Cerebellum (tissue), 4 donors: ENCODE measurements at places on chromosomes 16 and 17. TPM values are rescaled to one million over a fixed set of nuclear protein-coding genes. Genes with fewer than 3 reads are reported as not detected.

DNA sequence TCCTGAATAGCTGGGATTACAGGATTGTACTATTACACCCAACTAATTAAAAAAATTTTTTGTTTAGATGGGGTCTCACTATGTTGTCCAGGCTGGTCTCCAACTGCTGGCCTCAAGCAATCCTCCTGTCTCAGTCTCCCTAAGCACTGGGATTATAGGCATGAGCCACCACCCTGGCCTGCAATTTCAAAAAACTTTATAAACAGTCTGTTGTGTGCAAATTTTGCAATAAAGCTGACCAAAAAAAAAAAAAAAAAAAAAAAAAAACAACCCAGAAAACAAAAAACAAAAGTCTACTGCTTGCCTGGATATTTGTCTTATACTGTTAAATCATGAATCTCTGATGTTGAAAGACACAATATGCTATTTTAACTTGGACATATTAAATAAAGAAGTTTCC lies 4.4 kb downstream of the CREBBP start:
- no peak for DNase-seq

DNA sequence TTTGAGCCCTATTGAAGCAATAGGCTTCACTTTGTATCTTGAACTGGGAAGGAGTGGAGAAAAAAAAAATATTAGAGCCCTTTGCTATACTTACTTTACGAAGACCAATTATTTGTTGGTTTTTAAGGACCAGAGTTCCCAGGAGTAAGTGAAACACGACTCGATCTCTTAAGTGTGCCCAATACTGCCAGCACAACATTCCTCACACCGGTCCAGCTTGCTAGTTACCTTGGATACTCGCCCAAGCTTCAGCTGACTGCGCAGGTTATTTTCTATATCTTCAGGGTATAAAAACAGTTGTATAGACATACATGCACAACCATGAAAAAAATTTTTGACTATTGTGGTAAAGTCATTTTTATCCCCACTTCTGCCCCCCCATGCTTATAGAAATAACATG lies 72.1 kb downstream of the RPTOR start:
- DNase-seq, result no peak

GRCh38 chr16:75143941-75144340 lies 4.4 kb upstream of the ZFP1 start:
- no peak for DNase-seq

DNA sequence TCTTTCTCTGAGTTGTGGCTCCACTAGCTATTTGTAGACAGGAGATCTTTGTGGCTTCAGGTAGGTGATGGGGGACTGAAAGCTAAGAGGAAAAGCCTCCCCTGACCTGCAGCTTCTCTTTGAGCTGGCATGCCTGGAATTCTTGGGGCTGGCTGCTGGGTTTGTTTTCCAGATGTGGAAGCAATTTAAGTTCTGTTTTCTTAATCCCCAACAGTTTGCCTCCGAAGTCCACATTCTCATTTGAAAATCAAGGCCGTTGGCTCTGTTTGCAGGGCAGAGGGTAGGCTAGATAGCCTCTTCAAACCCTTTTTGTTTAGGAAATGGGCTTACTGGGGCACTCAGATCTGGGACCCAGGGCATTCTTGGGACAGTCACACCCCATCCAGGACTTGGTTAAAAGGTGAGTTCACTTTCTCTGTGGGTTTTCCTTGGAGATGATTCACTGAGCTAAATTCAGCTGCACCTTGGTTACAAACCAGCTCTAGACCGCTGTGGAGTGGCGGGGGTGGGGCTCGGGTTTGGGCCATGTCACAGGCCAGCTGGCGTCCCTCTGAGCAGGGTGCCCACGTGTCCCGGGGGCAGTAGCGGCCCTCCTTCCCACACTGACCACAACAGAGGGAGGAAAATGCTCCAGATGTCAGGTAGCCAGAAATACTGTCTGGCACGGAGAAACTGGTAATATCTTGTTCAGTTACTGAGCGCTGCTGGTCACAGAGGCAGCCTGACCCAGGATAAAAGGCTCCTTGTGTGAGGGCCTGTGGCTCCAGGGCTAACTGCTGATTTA lies 108.5 kb downstream of the RAB11FIP4 start:
- peak; percentile 57 for DNase-seq

DNA sequence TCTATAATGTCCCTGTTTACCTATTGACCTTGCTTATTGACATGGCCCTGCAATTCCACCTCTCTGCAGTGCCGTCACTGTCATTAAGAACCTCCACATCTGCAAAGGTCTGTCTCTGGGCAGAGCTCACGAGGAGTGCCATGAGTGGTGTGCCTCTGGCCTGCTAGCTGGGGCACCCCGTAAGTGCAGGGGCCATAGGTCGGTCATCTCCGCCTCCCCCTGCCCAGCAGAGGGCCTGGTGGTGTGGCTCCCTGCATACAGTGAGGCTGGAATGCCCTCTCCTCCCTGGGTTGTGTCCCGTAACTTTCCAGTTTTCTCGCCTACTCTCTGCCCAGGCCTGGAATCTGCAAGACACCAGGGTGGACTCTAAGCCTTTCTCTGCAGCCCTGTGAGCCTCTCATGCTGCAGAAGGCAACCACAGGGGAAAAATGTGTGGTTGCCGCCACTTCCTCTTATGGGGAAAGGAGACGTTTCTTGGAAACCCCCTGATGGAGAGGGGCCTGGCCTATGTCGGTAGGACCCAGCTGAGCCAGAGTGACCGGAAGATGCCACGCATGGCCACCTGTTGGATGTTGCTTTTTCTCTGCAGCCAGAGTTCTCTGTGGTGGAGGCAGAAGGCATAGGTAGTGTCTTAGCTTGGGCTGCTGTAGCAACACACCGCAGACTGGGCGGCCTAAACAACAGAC lies 2.7 kb upstream of the SNX20 start:
- no peak for DNase-seq

- DNase-seq, result peak; percentile 63
Measured at GRCh38 chr16:57576429-57576870, 34.0 kb downstream of the ADGRG5 start.

DNA sequence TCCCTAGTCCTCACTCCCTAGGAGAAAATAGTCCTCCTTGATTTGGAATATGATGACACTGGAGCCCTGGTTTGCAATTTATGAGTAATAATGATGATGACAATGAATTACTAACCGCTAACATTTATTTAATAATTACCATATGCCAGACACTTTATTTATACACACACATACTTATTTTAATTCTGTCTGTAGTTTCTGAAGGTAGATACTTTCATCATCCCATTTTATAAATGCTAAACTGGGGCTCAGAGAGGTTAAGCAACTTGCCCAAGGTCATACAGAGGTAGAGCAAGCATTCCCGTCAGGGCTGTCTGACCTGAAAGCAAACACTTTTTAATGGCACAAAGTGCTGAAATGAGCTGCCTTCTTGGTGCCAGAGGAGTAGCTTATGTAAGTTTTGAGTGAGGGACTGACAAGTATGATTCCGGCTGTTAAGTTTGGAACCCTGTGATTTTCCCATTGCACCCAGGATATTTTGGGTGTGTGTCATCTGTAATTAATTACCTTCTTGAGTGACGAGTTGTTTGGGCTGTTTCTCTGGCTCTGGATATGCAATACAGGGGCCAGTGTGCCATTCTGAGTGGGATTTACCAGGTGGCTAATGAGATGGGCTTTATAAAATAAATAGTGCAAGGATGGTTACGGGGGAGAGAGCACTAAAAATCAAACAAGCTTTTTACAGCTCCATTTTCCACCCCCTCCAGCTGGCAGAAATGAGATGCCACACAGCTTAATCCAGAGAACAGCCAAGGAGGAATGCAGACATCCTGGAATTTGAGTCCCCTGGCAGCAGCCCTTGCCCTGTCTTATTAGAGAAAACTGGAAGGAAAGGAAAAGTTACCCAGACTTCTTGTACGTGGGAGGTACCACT lies 211.8 kb downstream of the SNX29 start:
- DNase-seq, result no peak

The SLC5A11 gene
- not detected for total RNA-seq

- DNase-seq, result no peak
Measured at GRCh38 chr16:4593086-4593485, 21.6 kb downstream of the UBALD1 start.

The DLX3 gene
- total RNA-seq, result 0.18 TPM

The TSNAXIP1 gene
- 4.1 TPM for total RNA-seq

GRCh38 chr16:4362476-4363135 lies 9.0 kb upstream of the VASN start:
- no peak for DNase-seq

- DNase-seq, result no peak
Measured at GRCh38 chr17:51010173-51010675, 110.4 kb downstream of the SPAG9 start.

GRCh38 chr17:32907583-32907982 lies 20.4 kb upstream of the TMEM98 start:
- no peak for DNase-seq

- DNase-seq, result no peak
Measured at GRCh38 chr16:68740628-68741346, 3.7 kb downstream of the CDH1 start.

The TEDC2 gene
- 5.9 TPM for total RNA-seq

- no peak for DNase-seq
Measured at GRCh38 chr17:81285179-81285878, 9.8 kb downstream of the SLC38A10 start.

GRCh38 chr17:40607641-40608040 lies 40.0 kb downstream of the SMARCE1 start:
- DNase-seq, result no peak

GRCh38 chr17:5563456-5563855 lies 20.9 kb downstream of the NLRP1 start:
- no peak for DNase-seq

The PHOSPHO1 gene
- 2.6 TPM for total RNA-seq

DNA sequence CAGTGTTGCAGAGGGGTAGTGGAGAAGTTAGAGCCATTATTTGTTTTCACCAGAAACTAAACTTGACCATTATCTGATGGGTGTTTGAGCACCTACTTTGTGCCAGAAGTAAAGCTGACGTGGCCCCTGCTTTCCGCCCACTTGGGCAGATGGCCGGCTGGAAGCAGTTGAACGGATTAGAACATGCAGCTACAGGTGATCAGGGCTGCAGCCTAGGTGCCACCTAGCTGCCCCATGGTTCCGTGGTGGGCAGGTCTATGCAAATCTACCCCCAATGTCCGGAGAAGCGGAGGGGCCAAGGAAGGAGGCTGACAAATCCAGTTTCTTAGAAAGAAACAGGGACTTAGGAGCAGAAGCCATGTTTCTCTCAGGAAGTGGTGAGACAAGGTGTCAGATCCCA lies 62.7 kb downstream of the B9D1 start:
- DNase-seq, result no peak

GRCh38 chr17:59485015-59485414 lies 80.4 kb upstream of the DHX40 start:
- no peak for DNase-seq

DNA sequence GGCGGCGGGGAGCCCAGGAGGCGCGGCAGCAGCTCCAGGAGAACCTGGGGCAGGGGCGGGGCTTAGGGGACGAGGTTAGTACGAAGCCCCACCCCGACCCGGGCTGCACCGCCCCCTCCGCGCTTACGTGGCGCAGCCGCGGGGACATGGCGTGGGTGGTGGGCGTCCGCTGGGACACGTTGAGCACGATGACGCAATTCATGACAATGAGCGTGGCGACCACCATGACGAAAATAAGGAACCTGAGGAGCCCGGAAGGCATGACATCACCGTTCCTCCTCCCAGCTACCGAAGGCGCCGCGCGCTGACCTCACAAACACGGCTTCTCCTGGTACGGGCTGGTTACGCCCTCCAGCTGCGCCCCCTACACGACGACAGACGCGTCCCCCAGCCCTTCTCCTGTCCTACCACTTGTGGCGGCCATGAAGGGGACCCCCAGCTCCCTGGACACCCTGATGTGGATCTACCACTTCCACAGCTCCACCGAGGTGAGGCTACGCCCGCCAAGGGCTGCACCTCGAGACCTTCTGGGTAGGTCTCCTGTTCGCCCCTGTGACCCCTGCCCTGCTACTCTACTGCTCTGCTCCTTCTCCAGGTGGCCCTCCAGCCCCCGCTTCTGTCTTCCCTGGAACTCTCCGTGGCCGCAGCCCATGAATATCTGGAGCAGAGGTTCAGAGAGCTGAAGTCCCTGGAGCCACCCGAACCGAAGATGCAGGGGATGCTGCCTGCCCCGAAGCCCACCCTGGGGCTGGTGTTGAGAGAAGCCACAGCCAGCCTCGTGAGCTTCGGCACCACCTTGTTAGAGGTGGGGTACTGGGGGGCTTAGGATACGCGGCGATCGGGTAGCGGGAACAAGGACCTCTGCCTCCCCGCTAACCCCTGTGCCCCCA lies at the start of gene C17orf107:
C17orf107 (plus strand) TSS at position 196 of the 890 bp plus-strand sequence; CDS start at position 423, 227 bp downstream.
- peak; percentile 88 for DNase-seq

DNA sequence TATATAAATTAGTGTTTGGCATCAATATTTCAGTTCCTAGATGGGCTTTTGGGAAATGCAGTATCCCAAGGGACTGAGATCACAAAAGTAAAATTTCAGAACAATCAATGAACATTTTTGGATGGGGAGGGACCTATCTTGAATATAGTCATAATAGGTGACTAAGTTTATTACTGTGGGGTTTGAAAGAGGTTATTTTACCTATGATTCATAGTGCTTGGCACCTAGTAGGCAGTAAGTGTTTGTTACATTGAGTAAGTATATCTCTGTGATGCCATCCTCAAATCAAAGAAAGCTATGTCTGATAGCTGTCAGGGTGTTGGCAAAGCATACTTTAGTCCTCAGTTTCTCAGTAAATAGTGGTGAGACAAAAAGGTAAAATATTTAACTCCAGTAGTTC lies 36.9 kb downstream of the ZNF207 start:
- no peak for DNase-seq

DNA sequence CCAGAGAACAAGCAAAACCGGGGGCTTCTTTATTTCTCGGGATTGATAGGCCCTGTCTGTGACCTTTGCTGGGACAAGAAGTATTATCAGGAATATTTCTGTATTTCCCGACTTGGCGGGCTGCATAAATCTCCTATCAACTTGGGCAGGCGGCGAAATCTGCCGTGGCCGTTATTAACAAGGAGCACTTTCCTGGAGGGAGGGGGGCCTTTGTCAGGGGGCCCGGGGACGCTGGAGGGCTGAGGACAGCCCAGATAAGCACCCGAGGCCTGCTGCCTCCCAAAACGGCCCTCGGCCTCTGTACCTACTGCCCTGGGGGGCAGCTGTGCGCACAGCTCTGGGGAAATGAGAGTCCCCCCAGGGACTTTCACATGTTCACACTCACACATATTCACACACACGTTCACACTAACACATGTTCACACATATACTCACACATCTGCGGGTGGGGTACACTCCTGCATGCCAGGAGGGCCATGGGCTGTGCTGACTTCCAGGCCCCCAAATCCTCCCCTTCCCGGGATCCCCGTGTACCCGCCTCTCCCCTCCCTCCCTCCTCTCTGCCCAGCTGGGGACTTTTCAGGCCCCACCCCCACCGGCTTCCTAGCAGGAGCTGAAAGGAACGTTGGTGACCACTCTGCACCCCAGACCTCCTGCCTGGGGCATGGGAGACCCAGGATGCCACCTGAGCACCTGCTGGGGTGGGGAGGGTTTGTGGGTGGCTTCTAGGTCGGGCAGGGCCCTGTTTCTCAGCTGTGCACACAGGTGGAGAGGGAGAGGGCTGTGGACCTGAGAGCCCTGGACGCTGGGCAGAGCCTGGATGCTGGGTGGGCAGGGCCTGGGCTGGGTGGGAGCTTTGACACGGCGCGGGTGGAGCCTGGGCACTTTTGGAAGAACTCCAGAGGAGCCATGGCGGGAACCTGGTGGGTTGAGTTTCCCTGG lies 24.3 kb upstream of the GSE1 start:
- no peak for DNase-seq

The ZNF267 gene
- 9.3 TPM for total RNA-seq
